NCI-H524 (cell line): ENCODE measurements at places on chromosomes 3 and 15.

DNA sequence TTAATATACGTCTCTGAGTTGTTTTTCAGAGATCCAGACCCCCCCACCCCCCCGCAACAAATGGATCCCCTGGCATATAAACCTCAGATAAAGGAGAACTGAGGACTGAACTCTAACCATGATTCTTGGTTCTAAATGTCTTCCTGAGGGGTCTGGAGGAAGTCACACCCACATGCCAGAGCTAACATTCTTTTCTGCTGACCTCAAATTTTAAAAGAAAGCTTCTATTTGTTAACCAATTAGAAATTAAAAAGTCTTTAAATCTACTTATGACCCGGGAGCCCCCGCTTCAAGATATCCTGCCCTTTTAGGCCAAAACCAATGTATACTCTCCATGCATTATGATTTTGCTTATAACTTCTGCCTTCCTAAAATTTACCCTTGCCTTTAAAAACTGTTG lies 188.3 kb downstream of the ECT2 start:
- DNase-seq: no peak

DNA sequence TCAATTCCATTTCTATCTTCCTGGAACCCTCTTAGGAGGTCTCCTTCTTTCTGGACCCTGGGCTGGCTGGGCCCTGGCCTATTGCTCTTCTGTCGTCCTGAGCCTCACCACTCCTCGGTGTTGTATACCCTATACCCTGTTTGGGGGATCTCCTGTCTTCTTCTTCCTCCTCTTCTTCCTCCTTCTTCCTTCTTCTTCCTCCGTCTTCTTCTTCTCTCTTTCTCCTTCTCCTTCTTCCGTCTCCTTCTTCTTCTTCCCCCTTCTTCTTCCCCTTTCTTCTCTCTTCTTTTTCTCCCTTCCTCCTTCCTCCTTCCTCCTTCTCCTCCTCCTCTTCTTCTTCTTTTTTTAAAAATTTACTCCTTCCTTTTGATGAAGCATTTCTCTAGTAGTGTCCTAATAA lies 30.4 kb upstream of the FXR1 start:
- DNase-seq: no peak

GRCh38 chr15:46344915-46345314 lies 710.1 kb downstream of the SQOR start:
- DNase-seq: no peak

DNA sequence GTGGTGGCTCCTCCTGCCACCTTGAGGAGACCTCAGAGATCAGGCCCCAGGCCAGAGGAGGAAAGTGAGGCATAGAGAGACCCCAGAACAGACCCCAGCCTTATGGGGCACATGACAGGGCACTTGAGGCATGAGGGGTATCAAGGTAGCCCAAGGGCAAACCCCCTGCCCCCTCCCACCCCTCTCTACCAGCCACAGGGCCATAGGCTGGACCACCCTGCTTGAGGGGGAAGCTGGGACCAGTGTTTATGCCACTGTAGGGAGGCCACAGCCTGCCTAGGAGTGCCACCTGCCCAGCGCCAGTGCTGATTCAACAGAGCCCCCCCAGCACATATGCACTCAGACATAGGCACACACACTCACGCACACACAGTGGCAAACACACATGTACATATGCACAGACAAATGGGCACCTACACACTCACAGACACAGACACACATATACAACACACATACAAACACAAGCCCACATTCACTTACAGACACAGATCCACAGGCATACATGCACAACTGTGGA lies 10.3 kb downstream of the MYL3 start:
- DNase-seq: no peak

GRCh38 chr3:77247061-77247460 lies 207.2 kb downstream of the ROBO2 start:
- no peak for DNase-seq

DNA sequence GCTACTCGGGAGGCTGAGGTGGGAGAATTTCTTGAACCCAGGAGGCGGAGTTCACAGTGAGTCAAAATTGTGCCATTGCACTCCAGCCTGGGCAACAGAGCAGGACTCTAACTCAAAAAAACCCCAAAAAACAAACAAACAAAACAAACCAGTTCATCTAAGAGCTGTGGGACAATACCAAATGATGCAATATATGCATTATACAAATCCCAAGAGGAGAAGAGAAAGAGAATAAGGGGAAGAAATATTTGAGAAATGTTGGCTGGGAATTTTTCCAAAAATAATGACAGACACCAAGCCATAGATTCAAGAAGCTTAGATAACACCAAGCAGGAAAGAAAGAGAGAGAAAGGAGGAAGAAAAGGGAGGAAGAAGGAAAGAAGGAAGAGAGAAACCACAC lies 82.5 kb downstream of the KLF13 start:
- no peak for DNase-seq
